ENCODE measurements at places on chromosomes 6 and 20. TPM values are rescaled to one million over a fixed set of nuclear protein-coding genes. Genes with fewer than 3 reads are reported as not detected.

CFB gene
- 1.6 TPM for total RNA-seq

RIOK1 gene
- total RNA-seq: 15.6 TPM

WFDC2 gene
- not detected for total RNA-seq

FRS3 gene
- 1.2 TPM for total RNA-seq

SGK2 gene
- 0.34 TPM for total RNA-seq

GRCh38 chr6:122619309-122619708, 9.1 kb downstream of the PKIB start:
- DNase-seq: no peak

- peak; percentile 72 for DNase-seq
Measured at GRCh38 chr6:30686009-30686907, at the start of gene PPP1R18. PPP1R18 (minus strand) TSS chr6:30686645; CDS start chr6:30686018, 627 bp downstream.

DNA sequence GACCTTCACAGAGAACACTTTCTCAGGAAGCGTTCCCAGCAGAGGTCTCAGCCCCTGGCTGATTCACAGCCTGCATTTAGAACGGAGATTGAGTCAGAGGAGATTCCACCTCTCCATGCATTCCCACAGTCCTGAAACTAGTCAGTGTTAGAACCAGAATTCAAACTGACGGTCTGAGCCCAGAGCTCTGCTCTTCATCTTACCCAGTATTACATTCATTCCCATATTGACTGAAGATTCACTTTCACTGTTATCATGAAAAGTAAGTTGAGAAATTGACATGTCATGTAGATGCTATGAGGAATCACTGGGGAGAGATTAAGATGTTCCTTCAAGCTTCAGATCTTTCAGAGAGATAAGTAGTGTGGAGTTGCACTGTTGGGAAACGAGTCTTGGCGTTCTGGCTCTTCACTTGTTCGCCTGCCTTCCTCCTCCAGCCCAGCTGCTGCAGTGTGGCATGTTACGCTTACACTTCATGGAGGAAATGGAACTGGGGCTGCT, 28.3 kb downstream of the MAS1 start:
- DNase-seq: no peak

- DNase-seq: no peak
Measured at GRCh38 chr6:834866-835265, 141.9 kb upstream of the EXOC2 start.

DNA sequence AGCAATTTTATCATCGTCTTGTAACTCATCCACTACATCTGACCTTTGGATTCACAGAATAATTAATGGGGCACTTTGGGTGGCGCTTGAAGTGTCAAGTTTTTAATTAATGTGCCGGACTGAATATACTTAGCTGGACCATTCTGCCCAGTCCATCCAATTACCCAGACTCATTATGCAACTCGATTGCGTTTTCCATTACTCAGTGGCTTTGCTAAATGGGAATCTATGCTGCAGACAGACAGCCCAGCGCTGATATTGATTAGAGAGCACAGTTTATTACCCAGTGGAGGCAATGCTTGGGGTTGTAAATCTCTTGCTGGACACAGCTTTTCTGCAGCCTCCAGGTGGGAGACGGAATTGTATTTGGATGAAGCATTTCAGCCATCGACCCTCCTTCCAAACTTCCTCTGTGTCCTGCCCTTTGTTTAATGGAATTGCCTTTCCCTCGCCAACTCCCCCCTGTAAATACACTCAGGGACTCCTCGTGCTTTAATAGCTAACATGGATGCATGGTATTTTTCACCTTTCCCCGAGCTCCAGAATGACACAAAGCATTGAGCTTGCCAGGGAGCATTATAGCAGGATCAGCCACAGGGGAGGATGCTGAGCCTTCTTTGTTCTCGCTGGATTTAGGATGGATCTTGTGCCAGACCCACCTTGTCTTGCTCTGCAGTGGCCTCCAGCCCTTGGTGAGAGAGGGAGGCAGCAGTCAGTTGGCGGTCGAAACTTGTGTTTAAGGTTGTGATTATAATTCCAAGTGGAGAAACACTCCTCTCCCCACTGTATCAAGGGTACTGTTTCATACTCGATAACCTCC, 59.7 kb downstream of the EDN3 start:
- no peak for DNase-seq

DNA sequence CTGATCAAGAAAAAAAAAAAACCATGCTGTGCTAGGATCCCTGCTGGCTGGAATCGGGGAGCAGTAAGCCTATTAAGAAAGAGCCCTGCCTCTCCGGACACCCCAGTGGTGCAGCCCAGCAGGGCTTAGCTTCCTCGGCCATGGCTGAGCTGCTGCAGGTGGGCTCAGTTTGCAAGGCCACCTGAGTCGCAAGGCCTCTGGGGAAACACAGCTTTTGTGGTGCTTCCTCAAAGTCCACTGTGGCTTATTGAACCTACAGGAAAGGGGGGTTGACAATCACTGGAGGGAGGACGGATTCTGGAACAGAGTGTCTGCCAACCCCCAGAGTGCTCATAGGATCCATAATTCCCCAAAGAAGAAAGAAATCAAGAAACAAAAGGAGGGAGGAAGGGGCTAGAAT, 240.8 kb downstream of the SMOC2 start:
- no peak for DNase-seq

Measured in dermis blood vessel endothelial cell (primary cell).